Activated T-helper 17 cell treated with anti-CD3 and anti-CD28 coated beads, Interleukin-2, amount 50 U/mL, for 72 hours (primary cell): ENCODE measurements at places on chromosomes 6 and 20. TPM values are rescaled to one million over a fixed set of nuclear protein-coding genes. Genes with fewer than 3 reads are reported as not detected.

DNA sequence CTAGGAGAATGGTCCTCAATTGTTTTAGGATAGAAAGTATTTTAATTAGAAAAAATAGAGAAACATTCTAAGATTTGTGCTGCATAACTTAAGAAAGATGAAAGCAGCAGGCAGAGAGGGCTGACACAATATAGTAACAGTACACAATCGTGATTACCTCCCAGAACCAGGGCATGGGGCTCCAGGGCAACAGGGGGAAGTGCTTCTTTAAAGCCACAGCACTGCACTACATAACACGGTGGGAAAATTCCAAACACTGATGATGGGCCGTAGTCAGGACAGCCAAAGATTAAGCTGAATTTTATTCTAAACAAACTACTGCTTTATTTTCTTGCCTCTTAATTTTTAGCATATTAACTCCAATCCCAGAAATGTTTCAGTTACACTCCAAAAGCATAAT, 14.4 kb downstream of the EXOC2 start:
- no peak for ATAC-seq

SMLR1 gene
- total RNA-seq, result not detected

CDSN gene
- not detected for total RNA-seq

- ATAC-seq, result no peak
Measured at GRCh38 chr20:31595654-31596411, 9.3 kb upstream of the ID1 start.

DNA sequence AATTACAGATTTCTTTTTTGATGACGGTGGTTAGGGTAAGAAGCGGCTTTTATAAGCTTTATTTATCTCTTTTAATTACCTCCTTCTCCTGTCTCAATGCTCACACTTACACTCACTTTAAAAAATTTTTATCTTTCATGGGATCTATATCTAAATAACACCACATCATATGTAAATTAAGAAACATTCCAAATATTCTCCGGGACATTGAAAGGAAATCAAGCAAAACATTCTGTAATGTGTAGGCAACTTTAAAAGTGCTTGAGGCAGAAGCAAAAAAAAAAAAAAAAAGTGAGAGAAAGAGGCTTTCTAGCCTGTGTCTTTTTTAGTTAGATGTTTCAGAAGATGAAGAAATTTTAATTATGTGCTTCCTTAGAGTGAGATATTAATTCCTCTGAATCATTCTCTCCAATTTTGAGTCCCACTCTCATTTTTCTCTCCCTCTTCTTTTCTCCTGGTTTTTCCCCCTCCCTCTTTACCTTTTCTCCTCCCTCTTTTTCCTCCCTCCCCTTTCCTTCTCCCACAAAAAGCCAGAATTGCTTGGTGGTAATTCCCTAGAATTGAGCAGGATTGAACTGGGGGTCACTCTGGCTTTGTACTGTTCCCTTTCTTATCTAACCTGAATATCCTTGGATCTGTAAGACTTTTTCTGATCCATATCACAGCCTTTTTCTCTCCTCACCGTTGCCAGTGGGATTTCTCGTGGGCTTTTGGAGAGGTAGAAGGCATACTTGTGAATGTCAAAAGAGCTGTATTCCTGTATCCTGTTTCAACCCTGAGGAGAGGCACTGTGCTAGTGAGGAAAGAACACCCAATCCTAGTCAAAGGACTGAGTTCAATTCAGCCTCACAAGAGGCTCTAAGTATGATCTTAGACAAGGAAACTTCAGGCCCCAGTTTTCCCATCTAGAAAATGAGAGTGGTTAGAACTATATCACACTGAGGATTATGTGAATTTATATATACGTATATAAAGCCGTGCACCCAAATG, 30.4 kb downstream of the KCNQ5 start:
- no peak for ATAC-seq

- ATAC-seq, result no peak
Measured at GRCh38 chr6:2976060-2976459, 4.7 kb upstream of the SERPINB6 start.

GRCh38 chr6:51753635-51754034, 333.8 kb downstream of the PKHD1 start:
- ATAC-seq, result no peak

- ATAC-seq, result no peak
Measured at GRCh38 chr6:14918200-14918907, 327.5 kb upstream of the JARID2 start.

DNA sequence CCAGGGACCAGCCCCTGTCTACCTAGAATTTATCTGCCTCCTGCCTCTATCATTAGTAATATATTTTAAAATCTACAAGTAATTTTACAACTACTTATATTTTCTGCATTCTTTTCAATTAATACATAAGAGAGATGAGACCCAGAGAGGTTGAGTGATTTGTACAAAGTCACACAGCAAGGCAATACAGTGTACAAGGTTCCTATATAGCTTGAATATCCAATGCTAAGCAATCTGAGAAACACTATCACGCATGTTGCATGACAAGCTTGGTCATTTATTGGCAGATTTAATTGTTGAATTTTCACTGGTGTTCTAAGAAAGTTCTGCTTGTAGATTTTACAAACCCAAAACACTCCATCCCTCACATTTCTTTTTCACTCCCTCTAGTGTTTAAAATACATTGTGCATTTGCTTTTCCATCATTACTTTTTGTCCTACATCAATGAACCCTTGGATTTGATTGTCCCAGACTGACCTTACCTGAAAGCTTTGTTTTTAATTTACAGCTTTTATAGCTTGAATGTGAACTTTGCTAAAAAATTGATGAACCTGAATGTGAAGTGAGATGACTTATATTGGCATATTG, 520.9 kb upstream of the CITED2 start:
- ATAC-seq, result no peak

DNA sequence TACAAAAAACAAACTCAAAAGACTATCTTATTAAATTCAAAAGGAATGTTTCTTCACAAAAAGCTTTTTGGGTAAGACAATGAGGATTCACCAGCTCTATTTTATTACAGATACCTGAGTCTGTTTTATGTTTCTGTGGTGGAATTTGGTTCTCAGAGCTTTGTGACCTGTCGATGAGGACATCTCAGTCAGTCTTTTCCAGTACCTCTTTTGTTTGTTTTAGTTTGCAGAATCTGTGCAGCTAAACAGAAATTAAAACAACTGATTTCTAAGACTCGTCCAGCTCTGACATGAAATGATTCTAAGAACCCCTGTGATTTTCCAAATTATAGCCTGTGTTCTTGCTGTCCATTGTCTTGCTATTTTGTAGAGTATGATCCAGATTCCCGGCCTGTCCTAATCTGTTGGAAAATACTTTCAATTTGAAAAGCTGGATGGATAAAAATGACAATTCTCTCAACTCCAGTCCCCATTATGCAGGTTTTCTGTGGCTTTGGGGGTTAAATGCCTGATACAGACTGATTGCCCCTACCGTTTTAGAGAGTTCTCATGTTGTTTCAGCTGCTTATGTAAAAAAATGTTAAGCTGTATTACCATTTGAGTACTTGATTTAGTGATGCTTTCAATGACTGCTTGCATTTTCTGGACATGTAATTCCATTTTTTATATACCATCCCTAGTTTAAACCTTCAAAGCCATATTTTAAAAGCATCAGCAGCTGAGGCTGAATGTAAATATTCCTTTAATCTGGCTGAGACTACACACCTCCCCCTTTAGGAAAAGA, 94.2 kb upstream of the TAB2 start:
- no peak for ATAC-seq

GRCh38 chr20:22507240-22507961, 77.0 kb downstream of the FOXA2 start:
- ATAC-seq, result no peak

- ATAC-seq, result peak; percentile 50
Measured at GRCh38 chr20:10309326-10309725, 90.7 kb downstream of the SNAP25 start.

- ATAC-seq, result peak; percentile 6
Measured at GRCh38 chr6:168035098-168035660, 37.7 kb downstream of the KIF25 start.

OOEP gene
- 1.0 TPM for total RNA-seq

LAMP5 gene
- not detected for total RNA-seq

DNA sequence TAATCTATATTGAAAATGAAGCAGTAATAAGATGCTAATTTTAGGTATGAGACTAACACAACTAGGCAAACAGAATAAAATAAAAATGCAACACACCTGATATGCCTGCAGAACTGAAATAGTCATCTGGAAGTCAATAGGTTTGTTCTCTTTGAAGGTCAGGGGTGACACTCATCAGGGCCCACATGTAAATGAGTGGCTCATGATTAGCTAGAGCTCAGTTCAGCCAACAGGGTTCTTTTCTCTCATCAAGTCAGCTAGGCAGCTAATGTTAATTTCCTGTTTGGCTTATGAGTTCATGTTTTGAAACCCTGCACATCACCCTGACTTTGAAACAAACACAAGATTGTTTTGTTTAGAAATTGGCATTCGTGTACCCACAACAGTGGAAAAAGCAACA, 23.8 kb downstream of the SMLR1 start:
- peak; percentile 60 for ATAC-seq

SPEF1 gene
- total RNA-seq, result 0.24 TPM

CFAP206 gene
- total RNA-seq, result not detected

DNA sequence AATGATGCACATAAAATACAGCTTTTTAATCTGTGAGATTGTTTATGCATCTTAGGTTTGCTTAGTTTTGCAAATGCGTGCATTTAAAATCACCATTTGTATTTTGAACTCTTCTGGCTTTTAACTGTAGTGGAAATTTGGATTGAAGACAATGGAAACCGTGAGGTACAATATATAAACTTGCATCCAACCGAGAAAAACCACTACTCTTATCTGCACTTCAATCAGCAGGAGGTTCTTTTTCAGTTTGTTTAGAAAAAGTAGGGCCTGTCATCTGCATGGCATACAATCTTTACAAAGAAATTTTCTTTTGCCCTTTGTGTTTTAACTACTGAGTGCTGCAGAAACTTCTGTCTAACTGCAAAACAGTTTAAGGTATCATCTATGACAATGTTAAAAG, 132.8 kb downstream of the LAMA2 start:
- no peak for ATAC-seq

GRCh38 chr6:157322792-157323254, 496 bp downstream of the TMEM242 start:
- no peak for ATAC-seq

AIF1 gene
- 15.5 TPM for total RNA-seq

- ATAC-seq, result peak; percentile 99
Measured at GRCh38 chr20:58388882-58389323, at the start of gene VAPB. Gene VAPB, plus strand, starts transcription at chr20:58389229. Its CDS starts 231 bp downstream, at chr20:58389460.

GRCh38 chr6:27294409-27294808, 17.7 kb downstream of the POM121L2 start:
- no peak for ATAC-seq

ARMC2 gene
- total RNA-seq, result 2.9 TPM
